Upper lobe of left lung (tissue), 6 donors: ENCODE measurements at places on chromosomes 6 and 20. TPM values are rescaled to one million over a fixed set of nuclear protein-coding genes. Genes with fewer than 3 reads are reported as not detected.

Gene PRICKLE4
- total RNA-seq = 42.1 TPM

Gene IL17F
- total RNA-seq = not detected

Gene LPA
- 0.27 TPM for total RNA-seq

DNA sequence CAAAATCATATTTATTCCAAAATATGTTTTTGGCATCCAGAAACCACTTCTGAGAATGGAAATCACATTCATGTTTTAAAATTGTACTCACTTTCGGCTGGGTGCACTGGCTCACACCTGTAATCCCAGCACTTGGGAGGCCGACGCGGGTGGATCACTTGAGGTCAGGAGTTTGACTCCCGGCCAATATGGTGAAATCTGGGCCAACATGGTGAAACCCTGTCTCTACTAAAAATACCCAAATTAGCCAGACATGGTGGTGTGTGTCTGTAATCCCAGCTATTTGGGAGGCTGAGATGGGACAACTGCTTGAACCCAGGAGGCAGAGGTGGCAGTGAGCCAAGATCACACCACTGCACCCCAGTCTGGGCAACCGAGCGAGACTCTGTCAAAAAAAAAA is 580.7 kb downstream of the MAFB start:
- H3K4me3 ChIP-seq = no peak overlapping the region
- H3K4me1 ChIP-seq = no peaks in the 10 kb centered on the region
- no peak for DNase-seq
- H3K36me3 ChIP-seq = no peaks in the 10 kb centered on the region
- H3K27ac ChIP-seq = no peak overlapping the region

DNA sequence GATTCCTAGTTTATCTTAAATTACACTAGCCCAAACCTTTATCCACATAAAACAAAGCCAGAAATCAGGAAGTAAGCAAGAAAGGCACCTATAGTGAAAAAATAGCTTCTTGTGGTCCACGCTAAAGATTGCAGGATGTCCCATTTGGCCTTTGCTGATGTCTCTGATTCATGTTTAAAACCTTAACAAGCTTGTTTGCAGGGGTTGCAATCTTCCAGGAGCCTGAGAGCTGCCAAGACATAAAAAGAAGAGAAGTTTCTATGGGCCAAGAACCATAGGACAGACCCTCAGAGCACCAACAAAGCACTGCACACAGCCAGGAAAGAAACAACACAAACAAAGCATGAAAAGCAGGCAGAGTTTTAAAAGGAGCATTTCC is 49.4 kb downstream of the ADAT2 start:
- H3K27ac ChIP-seq = no peak overlapping the region
- peaks cover 9% of the 10 kb centered on the region for H3K4me1 ChIP-seq
- no peak overlapping the region for H3K4me3 ChIP-seq
- H3K27me3 ChIP-seq = no peaks in the 10 kb centered on the region
- DNase-seq = no peak

DNA sequence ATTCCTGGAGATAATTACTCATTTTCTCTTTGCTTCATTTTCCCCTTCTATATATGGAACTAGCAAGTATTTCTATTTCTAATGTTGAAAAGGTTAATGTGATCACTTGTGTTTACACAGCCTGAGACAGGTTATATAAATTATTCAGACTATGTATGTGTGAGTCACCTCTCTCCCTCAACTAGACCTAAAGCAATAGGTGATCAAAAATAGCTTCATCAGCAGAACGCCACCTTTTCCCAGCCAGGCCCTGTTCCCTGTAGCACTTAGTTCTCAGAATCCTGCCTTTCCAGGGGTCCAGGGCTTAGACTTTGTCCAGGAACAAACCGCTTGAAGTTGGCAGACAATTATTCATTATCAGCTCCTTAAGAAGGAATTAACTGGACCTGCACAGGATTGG is 125.3 kb upstream of the EXOC2 start:
- no peak overlapping the region for H3K4me3 ChIP-seq
- no peak overlapping the region for H3K27ac ChIP-seq
- H3K36me3 ChIP-seq = no peaks in the 10 kb centered on the region
- H3K4me1 ChIP-seq = no peaks in the 10 kb centered on the region
- DNase-seq = no peak
- H3K27me3 ChIP-seq = no peaks in the 10 kb centered on the region

DNA sequence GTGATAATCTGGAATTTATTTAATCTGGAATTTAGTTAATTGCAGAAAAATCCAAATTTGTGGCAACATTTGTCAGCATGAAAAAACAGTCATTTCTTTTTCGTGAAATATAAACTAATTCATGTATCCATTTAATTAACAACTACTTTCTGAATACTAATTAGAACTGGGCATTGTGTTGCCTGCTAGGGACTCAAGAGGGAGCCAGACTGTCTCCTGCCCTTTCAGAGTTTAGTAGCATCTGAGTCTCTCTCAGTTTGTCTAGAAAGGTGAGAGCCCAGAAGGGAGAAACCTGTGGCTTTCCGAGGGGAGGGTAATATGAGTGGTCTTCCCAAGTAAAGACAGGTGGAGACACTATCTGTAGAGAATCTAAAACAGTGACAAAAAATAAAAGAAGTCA is 210.9 kb upstream of the HDDC2 start:
- H3K36me3 ChIP-seq = no peaks in the 10 kb centered on the region
- no peak overlapping the region for H3K27ac ChIP-seq
- H3K4me1 ChIP-seq = no peaks in the 10 kb centered on the region
- no peak for DNase-seq
- H3K4me3 ChIP-seq = no peak overlapping the region

- H3K27me3 ChIP-seq = no peaks in the 10 kb centered on the region
- peak within 1 kb of the TSS; percentile 94 for H3K4me3 ChIP-seq
- peaks cover 15% of the 10 kb centered on the region for H3K4me1 ChIP-seq
- no peaks in the 10 kb centered on the region for H3K36me3 ChIP-seq
Measured at GRCh38 chr6:149648148-149649145, at the start of gene KATNA1. KATNA1 (minus strand) TSS chr6:149648714; CDS start chr6:149638547, 10,167 bp downstream.
